ENCODE measurements at places on chromosomes 1 and 21.
A peak's percentile ranks its signal among the peaks of the same experiment; 100 is the strongest.

DNA sequence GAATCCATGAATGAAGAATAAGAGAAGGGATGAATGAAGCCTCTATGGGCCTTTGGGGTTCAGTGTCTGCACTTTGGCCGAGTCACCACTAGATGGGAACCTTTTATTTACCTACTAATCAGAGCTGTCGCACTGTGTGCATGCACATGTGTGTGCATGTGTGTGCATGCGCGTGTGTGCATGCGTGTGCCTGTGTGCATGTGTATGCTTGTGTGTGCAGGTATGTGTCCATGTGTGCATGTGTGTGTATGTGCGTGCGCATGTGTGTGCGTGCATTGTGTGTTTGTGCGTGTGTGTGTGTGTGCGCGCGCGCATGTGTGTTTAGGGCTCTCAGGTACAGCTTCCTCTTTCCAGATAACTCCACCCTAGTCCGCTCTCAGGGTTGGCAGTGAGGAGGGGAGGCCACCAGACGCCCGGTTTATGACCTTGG is 20.4 kb upstream of the UBXN10 start:
- ATAC-seq: peak; percentile 40

DNA sequence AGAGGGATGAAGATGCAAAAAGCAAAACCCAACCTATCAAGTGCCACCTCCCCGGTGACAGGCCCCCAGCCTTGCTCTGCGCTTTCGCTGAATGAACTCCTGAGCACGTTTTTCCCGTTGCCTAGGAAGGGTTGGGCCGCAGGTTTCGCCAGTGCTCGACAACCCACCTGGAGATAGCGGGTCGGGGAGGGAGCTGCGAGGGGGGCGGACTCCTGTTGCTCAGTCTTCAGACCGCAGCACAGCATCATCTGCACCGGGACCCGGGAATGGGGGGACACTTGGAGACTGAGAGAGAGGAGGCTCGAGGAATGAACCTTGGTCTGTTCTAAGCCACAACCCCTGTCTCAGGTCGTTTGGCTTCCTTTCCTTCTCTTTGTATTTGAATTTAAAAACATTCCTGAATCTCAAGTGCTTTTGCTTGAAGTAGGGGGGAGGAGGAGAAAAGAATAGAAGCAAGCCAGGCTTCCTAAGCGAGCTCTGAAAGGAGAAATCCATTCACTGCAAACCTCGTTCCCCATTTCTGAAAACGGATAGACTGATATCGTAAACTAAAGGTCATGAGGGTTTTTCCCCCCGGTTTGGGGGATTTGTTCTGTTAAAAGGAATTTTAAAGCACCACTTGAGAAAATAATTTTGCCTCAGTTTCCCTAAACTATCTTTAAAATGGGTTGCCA is 1.2 kb downstream of the AK5 start:
- peak; percentile 35 for ATAC-seq

DNA sequence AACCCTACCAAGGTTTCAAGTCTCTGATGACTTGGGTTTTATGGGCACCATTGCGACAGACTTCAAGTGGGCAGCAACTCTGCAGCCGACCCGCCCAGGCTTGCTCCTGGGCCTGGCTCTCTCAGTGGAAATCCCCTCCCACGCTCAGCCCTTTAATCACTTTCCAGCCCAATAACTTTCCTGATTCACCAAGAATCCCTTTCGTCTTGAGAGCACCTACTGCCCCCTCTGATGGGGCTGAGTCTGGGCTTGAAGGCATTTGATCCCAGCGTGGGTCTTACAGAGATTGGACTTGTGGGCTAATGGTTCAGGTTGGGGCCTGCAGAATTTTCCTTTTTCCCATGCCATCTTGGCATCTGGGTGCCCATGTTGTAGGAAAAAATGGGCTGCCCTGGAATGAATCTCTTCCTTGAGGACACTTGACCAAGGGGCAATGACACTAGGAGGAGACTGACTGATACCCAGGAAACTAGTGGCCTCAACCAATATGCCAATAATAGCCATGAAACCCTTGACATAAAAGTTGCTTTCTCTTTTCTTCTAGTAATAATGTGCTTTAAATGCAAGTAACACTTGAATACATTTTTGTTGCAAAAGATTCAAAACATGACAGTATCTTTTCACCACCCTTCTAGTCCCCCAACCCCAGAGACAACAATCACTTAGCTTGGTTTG is 7.8 kb upstream of the PHLDA3 start:
- no peak for ATAC-seq

GRCh38 chr1:26291939-26292338 is 12.1 kb downstream of the SH3BGRL3 start:
- no peak for ATAC-seq

GRCh38 chr1:96498744-96499340 is 222.7 kb upstream of the PTBP2 start:
- ATAC-seq: no peak

DNA sequence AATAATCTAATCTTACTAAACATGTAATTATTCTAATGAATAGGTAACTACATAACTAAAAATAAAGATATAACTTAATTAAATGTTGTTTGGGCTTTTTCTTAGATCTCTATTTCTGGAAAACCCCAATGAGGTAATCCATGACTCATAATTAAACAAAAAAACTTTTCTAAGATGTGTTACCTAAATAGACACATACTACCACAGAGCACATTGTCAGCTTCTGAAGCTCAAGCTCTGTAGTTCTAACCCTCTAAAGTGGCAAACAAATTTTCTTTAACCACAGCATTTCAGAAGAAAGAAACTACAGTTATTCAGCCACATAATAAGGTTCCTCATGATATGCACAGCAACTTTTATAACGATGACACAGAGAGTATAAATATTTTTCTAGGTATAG is 4.2 kb downstream of the OR6K3 start:
- no peak for ATAC-seq

DNA sequence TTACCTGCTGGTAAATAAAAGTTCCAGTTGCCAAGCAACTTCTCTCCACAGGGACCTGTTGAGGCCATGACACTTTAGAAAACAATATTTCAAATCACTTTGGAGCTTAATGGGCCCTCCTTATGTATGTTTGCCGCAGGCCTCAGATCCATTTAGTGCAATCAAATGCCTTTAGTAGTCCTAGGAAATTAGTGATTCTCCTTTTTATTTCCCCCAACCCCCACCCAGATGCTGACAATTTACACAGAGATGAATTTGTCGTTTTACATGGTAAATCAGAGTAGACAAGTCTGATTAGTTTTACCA is 83.6 kb downstream of the CLIC4 start:
- ATAC-seq: no peak

- ATAC-seq: peak; percentile 84
Observed at GRCh38 chr1:37890378-37891014, 31.1 kb upstream of the MTF1 start.

DNA sequence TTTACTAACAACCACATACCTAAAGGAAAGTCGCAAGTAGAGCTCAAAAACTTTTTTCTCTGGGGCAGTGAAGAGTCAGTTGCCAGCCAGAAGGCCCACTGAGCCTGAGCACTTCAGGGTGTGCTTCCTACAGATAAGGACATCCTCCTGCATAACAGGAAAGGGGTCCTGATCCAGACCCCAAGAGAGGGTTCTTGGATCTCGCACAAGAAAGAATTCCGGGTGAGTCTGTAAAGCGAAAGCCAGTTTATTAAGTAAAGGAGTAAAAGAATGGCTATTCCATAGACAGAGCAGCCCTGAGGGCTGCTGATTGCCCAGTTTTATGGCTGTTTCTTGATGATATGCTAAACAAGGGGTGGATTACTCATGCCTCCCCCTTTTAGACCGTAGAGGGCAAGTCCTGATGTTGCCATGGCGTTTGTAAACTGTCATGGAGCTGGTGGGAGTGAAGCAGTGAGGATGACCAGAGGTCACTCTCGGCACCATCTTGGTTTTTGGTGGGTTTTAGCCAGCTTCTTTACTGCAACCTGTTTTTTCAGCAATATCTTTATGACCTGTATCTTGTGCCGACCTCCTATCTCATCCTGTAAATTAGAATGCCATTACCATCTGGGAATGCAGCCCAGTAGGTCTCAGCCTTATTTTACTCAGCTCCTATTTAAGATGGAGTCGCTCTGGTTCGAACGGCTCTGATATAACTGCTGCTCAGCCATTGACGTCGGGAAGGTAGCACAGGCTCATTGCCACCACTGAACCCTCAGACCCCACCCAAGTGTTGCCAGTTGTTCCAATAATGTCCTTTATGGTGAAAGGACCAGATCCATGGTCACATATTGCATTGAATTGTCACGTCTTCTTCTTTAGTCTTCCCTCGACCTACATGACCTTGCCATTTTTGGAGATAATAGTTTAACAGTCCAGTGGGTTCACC is 96.6 kb upstream of the ERRFI1 start:
- no peak for ATAC-seq

DNA sequence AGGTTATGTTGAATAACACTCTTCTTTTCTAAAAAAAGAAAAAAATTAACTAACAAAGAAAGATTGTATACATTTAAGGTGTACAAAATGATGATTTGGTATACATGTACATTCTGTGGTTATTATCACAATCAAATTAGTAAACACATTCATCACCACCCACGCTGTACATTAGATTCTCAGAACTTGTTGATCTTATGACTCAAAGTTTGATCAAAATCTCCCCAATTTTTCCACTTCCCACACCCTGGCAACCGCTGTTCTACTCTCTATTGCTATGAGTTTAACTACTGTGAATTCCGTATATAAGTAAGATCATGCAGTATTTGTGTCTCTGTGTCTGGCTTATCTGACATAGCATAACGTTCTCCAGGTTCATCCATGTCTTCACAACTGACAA is 469.5 kb upstream of the CHRM3 start:
- ATAC-seq: no peak

DNA sequence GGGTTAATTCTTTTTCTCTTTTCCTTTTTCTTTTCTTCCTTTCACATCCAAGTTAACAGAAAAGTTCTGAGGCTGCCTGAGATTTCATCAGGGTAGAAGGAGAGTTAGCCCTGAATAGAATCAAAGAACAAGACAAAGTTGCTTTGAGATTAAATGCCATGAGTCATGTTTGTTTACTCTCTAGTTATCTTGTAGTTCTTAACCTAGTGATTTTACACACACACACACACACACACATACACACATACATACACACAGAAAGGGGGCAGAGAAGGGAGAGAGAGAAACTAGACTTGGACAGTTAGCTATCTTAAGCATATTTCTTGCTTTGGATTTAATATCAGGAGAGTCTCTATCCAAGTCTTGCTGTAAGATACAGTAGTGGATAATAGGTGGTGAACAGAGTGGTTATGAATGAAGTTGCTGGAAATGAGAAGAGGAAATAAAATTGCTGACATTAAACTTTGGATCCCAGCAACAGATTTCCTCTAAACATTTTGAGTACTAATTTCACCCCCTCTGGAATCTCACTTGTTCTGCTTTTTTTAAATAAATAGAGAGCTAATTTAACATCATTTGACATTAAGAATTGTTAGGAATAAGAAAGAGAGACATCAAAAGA is 19.9 kb downstream of the PLA2G4A start:
- no peak for ATAC-seq

- ATAC-seq: peak; percentile 99
Observed at GRCh38 chr1:183942933-183943693, 94.4 kb downstream of the COLGALT2 start.
